ENCODE measurements at places on chromosomes 5 and 9. TPM values are rescaled to one million over a fixed set of nuclear protein-coding genes. Genes with fewer than 3 reads are reported as not detected.

DNA sequence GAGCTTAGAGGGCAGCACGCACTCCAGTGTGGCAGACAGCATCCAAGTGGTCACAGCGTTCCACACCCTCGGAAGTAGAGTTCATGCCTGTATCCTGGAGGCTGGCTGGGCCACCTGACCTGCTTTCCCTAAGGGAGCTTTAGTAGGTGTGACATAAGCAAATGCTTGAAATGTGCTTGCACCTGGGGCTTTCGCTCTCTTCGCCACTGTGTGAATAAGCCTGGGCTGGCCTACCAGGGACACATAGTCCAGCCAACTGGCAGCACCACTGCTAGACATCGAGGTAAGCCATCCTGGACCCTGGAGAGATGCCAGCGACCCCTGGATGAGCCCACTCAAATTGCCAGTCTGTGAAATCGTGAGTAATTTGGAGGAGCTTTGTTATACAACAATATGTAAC, 24.9 kb upstream of the IRX4 start:
- no peak for ATAC-seq

- ATAC-seq = no peak
Observed at GRCh38 chr9:132018957-132019405, 60.7 kb downstream of the MED27 start.

GRCh38 chr5:65704621-65705239, 17.2 kb downstream of the SGTB start:
- ATAC-seq = no peak

The TIMD4 gene
- 0.26 TPM for total RNA-seq

- ATAC-seq = peak; percentile 54
Observed at GRCh38 chr5:159854916-159855315, 61.4 kb upstream of the ADRA1B start.

GRCh38 chr9:130149654-130150286, 22.4 kb upstream of the NCS1 start:
- ATAC-seq = no peak

GRCh38 chr5:157710882-157711281, 20.3 kb upstream of the THG1L start:
- no peak for ATAC-seq

The HAVCR2 gene
- 1.0 TPM for total RNA-seq

The NDST1 gene
- 38.5 TPM for total RNA-seq

The PCDHGB5 gene
- 0.68 TPM for total RNA-seq

DNA sequence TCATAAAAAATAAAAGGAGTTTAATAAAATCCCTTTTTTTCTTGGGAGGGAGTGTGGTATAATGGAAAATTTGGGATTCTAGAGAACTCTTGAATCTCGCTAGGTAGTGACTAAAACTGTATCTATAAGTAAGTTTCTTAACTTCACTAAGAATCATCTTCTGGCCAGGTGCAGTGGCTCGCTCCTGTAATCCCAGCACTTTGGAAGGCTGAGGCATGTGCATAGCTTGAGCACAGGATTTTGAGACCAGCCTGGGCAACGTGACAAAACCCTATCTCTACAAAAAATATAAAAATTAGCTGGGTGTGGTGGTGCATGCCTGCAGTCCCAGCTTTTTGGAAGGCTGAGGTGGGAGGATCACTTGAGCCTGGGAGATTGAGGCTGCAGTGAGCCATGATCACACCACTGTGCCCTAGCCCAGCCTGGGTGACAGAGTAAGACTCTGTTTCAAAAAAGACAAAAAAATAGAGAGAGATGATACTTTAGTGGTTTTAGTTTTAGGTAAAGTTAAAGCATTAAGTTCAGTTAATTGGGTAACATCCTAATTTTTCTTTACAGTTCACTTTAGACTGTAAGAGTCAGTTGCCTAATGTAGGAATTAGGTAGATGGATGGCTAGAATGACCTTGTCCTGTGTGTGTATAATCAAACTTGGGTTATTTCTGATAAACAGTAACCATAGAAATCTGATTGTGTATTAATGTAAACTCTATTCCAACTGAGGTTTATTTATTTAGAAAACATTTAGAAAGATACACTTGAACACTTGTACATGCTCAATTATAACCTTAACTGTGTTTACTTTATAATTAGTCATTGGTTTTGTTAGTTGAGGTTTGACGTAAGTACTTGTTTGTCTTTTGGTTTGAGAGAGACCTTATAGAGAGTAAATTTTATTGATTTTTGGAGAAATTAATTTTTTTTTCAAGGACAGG, 17.8 kb downstream of the UNC13B start:
- ATAC-seq = no peak

DNA sequence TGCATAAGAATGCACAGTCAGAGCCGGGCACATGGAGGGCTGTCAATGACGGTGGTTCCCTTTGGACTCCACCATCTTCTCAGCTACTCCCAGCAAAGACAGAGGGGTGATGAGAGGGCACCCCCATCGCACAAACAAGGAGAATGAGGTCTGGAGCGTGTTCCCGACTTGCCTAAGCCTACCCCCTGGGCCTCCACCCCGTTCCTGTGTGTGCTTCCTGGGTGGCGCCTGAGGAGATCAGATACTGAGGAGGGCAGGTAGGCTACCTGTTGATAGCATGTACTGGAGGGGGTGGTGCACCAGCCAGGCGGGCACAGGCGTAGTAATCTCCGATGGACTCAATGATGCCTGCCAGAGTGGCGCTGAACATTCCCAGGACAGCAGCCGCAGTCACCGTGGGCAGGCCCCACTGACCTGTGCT, 4.1 kb downstream of the SLC23A1 start:
- no peak for ATAC-seq

The KLF4 gene
- total RNA-seq = 3.6 TPM

DNA sequence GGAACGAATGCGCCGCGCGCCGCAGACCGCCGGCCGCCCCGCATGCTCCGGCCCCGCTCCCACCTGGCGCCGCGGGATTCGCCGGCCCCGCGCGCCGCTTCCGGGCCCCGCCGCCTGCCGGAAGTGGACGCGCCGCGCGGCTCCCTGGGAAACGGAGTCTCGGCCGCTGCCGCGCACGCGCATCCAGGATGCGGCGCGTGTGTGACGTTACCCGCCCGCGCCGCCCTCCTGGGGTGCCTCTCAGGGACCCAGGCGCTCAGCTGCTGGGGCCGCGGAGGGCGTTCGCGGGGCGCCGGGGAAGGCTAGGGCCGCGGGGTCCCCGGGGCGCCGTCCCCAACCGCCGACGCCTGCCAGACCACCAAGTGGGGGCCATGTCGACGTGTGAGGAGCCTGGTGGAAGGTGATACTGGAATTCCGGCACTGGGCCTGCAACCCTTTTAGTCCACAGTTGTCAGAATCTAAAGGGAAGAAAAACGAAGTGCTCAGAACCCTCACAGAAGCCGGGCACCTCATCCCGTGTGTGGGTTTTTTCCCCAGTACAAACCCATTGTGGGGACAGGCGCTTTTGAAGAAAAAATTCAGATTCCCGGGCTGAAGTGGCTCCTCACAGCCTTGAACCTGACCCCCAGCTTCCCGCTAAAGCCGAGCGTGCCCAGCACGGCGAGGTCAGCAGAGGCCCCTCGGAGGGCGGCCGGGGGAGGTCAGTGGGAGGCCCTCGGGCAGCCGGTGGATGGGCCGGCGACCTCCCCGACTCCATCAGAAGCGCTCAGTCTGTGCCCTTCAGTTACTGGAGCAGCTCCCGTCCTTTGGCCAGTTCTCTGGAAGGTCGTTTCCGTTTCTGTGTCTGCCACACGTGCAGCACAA, at the start of gene CLPTM1L:
TSS of gene CLPTM1L (minus strand) at position 125 of the 864 bp plus-strand sequence. CDS start 258 bp downstream, outside the sequence.
- ATAC-seq = peak; percentile 95

DNA sequence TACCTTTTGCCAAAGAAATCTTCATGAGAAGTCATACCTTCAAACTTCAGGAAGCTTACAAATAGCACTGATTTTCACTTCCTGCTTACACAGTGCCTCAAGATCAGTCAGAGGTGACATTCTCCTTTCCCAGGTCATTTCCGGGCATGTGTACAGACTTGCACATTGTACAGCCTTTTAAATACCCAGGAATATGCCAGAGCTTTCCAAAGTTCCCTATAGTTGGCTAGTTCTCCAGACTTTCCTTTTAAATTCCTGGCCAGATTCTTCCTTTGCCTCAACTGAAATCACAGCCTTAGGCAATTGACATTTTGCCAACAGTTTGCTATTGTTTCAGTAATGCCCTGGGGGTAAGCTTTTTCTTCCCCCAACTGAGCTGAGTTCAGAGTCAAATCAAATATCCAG, 47.2 kb downstream of the RFX3 start:
- no peak for ATAC-seq

All from motor neuron (in vitro differentiated cells).